Activated CD4-positive, CD25-positive, alpha-beta regulatory T cell (primary cell): ENCODE measurements at places on chromosomes 16 and 17.

GRCh38 chr16:66900721-66901441 lies 17.8 kb downstream of the CDH16 start:
- DNase-seq = no peak

DNA sequence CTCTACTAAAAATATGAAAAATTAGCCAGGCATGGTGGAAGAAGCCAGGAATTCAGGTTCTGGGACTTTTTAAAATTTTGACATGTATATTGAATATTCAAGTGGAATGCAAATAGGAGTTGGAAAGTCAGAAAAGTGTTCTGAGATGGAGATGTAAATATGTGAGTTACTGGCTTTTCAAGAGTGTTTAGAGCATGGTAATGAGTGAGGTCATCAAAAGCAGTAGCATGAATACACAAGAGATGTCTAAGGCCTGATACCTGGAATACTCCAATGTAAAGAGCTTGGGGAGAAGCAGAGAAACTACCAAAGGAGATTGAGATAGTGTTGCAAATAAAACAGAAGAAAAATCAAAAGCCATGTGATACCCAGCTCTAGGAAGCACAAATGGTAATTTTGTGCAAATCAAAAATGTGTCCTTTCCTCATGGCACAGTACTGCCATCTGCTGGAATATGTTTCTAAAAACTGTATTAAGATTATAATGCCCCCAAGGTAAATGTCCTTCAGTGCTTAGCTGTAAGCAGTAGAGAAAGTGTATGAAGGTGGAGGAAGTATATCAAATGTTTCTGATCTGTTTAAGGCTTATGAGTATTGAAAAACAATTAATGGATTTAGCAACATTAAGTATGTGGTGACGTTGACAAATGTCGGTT lies 908.4 kb downstream of the KCNJ18 start:
- DNase-seq = no peak

DNA sequence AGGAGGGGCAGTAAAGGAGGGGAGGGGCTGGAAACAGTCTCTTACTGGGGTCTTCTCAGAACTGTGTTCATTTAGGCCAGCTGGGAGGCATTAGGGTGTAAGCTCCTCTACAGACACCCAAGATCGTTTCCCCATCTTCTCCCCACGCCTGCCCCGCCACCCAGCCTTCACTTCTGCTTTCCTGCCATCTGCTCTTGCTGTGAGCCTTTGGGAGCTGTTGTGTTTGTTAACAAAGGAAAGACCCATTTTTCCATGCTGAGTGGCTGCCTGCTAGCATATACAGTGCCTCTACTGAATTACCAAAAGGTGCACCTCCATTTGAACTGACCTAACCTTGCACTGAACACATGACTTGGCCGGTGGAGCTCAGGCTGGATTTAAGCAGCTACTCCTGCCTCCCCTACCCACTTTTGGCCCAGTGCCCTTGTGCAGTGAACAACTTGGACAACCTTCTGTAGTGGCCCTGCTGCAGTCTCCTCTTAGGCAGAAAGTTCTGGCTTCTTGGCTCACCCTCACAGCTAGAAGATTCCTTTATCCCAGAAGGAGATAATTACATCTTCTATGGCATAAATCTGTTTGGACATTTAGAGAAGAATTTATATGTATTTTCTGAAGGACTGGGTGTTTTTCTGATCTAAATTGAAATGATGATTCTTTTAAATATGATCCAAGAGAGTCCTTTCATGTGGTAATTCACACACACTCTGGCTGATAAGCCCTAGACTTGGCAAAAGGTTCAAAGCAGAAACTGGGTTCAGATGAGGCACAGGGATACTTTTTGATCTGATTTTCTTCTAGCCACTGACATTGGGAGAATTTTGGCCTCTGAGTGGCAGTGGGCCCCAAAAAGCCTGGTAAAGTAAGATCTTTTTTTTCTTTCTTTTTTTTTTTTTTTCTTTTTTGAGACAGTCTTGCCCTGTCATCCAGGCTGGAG lies 81.9 kb upstream of the HNF1B start:
- no peak for DNase-seq

GRCh38 chr16:11535494-11535893 lies 51.2 kb downstream of the LITAF start:
- DNase-seq = no peak

- DNase-seq = no peak
Measured at GRCh38 chr16:88971371-88972097, 5.5 kb downstream of the CBFA2T3 start.

GRCh38 chr16:88872650-88873331 lies 6.3 kb upstream of the PABPN1L start:
- no peak for DNase-seq

DNA sequence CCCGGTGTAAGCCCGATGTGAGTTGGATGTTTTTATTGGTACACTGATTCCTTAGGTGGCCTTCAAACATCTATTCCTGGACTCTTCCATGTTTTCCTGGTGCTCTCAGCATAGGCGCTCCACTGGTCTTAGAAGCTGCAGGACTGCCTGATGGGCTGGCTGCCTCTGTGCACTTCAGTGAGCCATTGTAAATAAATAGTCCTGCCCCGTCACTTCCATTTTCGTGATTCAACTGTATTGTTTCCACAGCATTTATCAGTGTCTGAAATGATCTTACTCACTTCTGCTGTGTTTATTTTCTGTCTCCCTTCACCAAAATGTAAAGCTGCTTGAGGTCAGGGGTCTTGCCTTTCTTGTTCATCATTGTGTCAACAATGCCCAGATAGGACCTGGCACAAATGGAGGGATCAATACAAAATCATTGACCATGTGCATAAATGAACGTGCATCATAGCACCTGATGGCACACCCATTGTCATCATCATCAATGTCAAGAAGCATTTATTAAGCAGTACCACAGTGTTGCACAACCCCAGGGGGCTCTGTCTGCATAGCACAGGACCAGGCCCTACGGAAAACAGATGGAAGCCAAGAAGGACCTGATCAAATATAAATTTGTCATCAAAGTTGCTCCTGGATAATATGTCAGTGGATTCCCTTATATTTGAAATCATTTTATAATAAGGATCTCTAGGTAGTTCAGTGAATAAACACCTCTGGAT lies 66.6 kb upstream of the CPHXL start:
- no peak for DNase-seq

DNA sequence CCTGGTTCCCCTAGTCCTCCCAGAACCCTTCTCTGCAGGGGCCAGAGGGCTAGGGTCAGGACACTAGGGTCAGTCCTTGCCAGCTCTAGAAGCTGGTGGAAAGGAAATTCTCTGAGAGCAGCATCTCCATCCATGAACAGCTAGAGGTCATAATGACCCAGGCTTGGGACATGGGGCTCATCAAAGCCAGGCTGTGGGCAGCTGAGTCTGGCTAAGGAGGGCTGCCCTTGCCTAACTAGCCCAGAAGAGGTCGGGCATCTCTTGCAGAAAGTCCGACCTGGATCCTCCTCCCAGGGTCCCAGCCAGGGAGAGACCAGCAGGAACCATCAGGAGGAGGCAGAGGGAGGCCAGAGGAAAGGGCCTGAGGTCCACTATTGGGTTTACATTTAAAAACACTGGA lies 4.3 kb downstream of the MPO start:
- no peak for DNase-seq

- DNase-seq = no peak
Measured at GRCh38 chr17:45997624-45998023, 1.4 kb upstream of the STH start.

- DNase-seq = no peak
Measured at GRCh38 chr17:77188084-77189066, 47.6 kb downstream of the SEC14L1 start.
